GM12892 (cell line): ENCODE measurements at places on chromosomes 4 and X.
A peak's percentile ranks its signal among the peaks of the same experiment; 100 is the strongest.

DNA sequence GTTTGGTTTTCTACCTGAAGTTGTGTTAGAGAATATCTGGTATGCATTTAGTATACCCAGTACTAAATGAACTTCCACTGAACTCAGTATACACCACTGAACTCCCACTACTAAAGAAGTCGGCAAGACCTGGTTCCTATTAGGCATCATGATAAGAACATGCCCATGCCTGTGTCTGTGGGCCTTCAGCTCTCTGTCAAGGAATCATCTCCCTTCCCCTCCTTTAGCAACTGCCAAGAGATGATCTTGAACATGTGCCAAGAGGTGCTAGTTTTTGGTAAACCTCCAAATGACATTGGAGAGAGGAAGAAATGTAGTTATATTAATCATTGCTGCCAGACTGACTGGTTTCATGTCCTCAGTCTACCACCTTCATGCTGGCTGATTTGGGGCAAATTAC lies 113.2 kb downstream of the ATP10D start:
- DNase-seq = no peak

DNA sequence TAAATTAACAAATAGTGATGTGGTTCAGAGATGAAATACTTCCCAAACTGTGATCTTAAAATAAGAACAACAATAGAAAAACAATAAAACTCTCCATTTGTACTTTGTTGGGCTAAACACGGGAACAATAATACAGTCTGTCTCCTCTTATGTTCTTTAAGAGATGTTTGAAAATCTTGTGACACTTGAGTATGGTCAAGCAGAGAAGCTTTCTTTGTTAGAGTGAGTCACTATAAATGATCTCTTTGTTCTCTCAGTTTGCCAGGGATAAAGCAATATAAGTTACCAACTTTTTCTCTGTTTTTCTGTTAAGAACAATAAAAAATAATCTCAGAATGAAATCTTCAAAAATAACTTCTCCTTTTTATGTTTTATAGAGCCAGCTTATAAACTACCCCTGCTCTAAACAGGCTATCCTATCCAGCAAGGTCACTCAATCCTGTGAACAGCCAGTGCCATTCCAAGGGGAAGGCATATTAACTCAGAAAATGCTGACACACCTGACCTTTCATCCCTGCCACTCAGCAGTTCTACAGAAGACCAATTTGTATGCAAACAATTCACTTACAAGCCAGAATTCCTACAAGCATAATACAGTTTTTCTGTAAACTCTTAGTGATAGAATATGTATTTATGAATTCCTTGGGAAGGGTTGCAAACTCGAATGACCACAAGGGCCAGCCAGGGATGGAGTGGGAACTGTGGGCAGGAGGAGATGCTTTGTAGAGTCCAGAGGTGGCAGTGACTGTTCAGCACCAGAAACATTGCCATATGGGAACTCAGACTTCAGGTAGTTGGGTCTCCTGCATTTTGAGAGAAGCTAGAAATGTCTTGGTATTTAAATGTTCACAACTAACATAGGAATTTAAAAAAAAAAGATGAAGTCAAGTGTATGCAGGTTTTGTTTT lies 52.2 kb downstream of the AFM start:
- no peak for DNase-seq

GRCh38 chrX:13694359-13694758 lies 5.4 kb downstream of the RAB9A start:
- no peak for DNase-seq

- DNase-seq = no peak
These were observed 106.2 kb downstream of the LNX1 start for GRCh38 chr4:53484911-53485657.

DNA sequence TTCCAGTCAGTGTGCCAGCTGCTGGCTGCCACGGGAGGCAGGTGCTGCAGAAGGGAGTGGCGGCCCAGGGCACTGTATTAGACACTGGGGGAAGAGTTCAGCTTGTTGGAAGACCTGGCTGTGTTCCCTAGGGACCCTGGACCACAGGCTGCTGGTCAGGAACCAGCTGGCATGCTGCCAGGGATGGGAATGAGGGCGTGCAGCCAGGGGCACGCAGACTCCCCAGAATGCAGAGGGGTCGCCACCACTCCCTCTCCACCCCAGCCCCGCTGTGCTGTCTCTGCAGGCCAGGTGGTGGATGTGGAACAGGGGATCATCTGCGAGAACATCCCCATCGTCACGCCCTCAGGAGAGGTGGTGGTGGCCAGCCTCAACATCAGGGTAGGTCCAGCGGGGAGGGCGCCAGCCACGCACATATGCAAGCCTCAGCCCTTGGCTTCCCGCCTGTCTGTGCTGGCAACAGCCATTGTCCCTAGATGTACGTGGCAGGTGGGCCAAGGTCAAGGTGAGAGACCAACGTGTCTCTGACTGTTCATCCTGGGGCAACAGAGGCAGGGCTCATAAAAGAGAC lies 12.3 kb downstream of the ABCD1 start:
- DNase-seq = no peak

DNA sequence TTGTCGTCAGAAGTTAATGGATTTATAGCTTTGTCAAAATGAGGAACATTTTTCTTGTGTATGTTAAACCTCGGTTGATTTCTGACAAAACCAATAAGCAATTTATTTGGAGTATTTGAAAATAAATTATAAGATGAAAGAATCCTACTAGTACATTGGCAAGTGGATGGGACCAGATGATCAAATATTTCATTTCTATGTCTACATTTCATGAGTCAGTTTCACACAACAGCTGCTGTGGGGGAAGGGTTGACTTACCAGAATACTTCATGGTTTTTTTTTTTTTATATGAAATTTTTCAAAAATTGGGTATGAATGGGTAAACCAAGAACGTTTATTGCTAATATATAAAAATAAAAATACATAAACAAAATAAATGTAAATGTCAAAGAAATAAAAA lies 39.4 kb downstream of the RAPGEF2 start:
- DNase-seq = no peak

DNA sequence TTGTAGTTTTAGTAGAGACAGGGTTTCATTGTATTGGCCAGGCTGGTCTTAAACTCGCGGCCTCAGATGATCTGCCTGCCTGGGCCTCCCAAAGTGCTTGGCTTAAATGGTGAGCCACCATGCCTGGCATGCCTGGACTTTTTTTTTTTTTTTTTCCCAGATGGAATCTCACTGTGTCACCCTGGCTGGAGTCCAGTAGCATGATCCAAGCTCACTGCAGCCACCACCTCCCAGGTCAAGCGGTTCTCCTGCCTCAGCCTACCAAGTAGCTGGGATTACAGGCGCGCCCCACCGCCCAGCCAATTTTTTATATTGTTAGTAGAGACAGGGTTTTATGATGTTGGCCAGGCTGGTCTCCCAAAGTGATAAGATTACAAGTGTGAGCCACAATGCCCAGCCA lies 8.4 kb downstream of the UBE2K start:
- no peak for DNase-seq

DNA sequence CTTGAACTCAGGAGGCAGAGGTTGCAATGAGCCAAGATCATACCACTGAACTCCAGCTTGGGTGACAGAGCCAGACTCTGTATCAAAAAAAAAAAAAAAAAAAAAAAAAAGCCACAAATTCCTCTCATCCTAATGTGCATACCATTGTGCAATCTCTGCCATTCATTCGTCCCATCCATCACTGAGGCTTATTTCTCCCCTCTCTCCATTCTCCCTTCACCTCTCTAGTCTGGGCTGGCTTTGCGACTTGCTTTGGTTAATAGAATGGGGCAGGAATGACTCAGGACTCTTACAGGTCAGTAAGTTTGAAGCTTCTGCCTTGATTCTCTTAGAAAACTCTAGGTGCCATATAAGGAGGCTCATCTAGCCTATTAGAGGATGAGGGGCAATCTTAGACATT lies 60.3 kb upstream of the DDX3X start:
- DNase-seq = no peak

- DNase-seq = no peak
These were observed 115.1 kb downstream of the FRYL start for GRCh38 chr4:48664938-48665337.

DNA sequence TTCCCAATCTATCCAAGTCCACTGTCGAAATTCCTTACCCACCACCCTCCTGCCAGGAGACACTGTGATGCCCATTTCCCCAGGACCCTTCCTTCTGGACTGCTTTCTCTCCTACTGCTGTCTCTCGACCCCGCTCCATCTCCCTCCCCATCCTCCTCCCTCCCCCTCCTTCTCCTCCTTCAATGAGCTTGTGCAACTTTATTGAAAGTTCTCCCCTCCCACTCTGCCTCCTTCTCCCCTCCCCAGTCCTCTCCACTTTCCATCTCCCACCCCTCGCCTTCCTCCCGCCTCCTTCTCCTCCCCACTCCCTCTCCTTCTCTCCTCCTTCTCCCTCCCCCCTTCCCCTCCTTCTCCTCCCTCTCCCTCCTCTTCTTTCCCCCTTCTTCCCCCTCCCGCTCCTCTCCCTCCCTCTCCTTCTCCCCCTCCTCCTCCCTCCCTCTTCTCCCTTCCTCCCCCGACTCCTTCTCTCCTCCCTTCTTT lies 116.6 kb upstream of the FAT1 start:
- DNase-seq = no peak

DNA sequence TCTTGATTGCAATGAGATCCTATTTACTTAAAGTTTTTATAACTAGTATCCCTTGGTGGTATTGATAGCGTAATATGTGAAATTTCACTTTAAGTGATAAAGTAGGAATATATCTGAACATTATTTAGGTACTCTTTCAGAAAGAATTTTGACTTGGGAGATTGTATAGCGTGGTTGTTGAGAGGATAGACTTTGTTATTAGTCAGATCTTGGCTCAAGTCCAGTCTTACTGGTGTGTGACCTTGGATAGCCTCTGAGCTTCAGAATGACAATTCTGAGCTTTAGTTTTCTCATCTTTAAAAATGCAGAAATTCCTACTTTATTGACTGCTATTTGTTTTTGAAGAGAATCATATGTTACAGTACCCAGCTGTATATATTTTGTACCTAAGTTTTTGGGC lies 32.6 kb downstream of the DCK start:
- no peak for DNase-seq

GRCh38 chrX:134760650-134761049 lies 102.4 kb upstream of the PLAC1 start:
- DNase-seq = no peak

GRCh38 chr4:137703195-137703594 lies 170.9 kb upstream of the PCDH18 start:
- no peak for DNase-seq

- no peak for DNase-seq
These were observed 37.9 kb downstream of the ARHGEF6 start for GRCh38 chrX:136742721-136743379.

DNA sequence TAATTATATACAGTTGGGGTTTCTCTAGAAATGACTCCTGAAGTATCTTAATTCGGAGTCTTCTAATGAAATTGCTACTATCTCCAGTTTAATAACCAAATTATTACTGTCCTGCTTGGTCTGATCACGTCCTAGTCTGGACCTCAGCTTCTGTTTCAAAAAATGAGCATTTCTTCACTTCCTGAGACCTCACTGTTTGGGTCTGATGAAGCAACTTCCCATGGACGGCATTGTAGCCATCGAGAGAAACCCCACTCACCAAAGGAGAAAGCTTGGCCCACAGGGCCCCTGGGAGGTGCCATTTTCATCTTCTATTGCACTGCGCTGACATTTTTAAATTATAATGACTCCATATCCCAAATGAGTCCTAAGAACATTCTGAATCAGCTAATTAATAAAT lies 178.0 kb downstream of the MGST2 start:
- no peak for DNase-seq

DNA sequence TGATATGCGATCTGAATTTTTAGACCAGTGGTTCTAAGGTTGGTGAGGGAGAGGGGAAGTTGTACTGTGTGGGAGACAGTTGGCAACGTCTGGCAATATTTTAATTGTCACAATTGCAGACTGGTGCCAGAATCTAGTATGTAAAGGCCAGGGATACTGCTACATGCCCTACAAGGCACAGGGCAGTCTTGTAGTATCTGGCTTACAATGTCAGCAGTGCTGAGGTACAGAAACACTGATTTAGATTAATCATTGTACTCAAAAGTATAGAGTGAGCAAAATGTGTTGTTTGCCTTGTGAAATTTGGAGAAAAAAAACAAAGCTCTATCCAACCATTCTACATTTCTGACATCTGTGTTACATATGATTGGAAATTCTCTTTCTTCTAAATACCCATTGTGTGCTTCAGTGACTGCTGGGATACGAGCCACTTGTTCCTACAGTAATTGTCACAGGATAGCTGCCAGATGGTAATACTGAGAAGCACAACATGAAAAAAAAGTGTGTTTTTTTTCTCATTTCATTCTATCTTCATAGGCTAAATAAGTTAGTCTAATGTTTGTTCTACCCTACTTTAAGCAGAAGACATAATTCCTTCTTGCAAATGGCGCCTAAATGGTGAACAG lies 526.7 kb upstream of the AGA start:
- DNase-seq = no peak

DNA sequence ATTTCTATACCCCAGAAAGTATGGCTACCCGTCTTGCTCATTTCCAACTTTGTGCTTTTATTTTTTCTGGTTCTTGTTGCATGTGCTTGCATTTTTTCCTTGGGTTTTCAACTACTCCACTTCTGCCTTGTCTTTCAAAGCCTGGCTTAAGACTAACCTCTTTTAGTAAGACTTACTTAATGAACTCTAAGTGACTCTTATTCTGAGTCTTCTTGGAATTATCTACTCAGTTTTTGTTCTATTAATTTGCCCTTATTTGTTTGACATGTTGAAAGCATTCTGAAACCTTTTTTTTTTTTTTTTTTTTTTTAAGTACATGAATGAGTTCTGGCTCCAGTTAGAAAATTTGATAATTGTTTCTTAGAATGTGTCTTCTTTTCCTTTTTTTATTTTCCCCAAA lies 74.8 kb downstream of the SLIT2 start:
- DNase-seq = no peak

- no peak for DNase-seq
These were observed 102.0 kb downstream of the TAB3 start for GRCh38 chrX:30787012-30787411.

GRCh38 chrX:11309220-11309619 lies 16.0 kb downstream of the AMELX start:
- no peak for DNase-seq

DNA sequence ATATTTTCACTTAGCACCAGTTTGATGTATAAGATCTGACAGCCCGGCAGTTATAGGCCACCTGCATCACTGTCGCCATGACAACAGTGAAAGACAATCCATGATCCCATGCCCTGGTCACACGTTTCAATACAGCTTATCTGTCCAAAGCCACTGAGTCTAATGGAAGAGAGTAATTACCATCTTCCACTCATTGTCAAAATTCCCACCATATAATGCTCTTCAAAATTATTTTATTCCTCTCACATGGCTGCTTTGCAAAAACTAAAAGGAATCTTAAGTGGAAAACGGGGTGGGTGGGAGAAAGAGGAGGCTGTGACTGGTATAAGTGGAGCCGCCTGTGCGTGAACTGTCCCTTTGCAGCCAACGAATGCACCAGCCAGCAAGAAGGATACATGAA lies 44.2 kb downstream of the MAML3 start:
- no peak for DNase-seq

- DNase-seq = no peak
These were observed 10.3 kb downstream of the ATP5ME start for GRCh38 chr4:663438-664428.

GRCh38 chrX:68196939-68197791 lies 236.1 kb downstream of the OPHN1 start:
- peak; percentile 13 for DNase-seq

- DNase-seq = no peak
These were observed 150.3 kb downstream of the RELL1 start for GRCh38 chr4:37535872-37536271.

- peak; percentile 55 for DNase-seq
These were observed 1.3 kb upstream of the EOLA1 start for GRCh38 chrX:149539283-149540130.

GRCh38 chr4:53905941-53906377 lies 158.4 kb downstream of the CHIC2 start:
- DNase-seq = no peak
